IMR-90 (cell line): ENCODE measurements at places on chromosomes 4 and X. TPM values are rescaled to one million over a fixed set of nuclear protein-coding genes. Genes with fewer than 3 reads are reported as not detected.

- no peak for DNase-seq
Measured at GRCh38 chr4:82124932-82125786, 248.6 kb downstream of the HNRNPD start.

DNA sequence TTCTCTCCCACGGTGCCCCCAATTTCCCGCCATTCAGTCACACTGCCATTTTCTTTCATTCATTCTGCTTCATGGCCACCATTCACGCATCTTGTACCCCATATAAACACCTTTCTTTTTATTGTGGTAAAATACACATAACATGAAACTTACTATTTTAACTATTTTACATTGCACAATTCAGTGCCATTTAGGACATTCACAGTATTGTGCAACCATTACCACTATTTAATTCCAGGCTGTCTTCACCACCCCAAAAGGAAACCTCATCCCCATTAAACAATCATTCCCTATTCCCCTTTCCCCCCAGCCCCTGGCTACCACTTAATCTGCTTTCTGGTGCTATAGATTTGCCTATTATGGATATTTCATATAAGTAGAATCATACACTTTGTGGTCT, 15.9 kb downstream of the SPACA5 start:
- DNase-seq, result no peak

GRCh38 chr4:183223053-183223452, 97.0 kb downstream of the CLDN22 start:
- no peak for DNase-seq

GRCh38 chr4:138392751-138393308, 150.7 kb upstream of the SLC7A11 start:
- no peak for DNase-seq

- DNase-seq, result no peak
Measured at GRCh38 chr4:11881364-11881763, 452.7 kb upstream of the HS3ST1 start.

DNA sequence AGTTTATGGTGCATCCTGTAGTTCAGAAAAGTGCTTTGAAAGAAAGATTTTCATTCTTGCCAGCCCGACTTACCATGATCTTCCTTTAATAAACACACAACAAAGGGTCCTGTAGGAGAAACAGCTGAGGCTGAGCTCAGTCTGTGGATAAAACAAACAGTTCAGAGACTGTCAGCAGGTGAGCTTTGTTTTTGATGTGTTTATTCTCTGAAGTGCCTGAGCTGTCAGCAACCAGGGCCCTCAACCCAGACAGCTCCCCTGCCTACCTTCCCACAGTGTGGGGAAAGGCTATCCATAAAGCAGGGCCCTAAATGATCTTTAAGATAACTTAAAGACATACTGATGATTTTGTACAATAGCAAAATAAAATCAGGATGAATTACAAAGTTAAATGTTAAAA, 459.2 kb upstream of the GALNT7 start:
- no peak for DNase-seq

- no peak for DNase-seq
Measured at GRCh38 chr4:129278868-129279267, 182.9 kb downstream of the C4orf33 start.

DNA sequence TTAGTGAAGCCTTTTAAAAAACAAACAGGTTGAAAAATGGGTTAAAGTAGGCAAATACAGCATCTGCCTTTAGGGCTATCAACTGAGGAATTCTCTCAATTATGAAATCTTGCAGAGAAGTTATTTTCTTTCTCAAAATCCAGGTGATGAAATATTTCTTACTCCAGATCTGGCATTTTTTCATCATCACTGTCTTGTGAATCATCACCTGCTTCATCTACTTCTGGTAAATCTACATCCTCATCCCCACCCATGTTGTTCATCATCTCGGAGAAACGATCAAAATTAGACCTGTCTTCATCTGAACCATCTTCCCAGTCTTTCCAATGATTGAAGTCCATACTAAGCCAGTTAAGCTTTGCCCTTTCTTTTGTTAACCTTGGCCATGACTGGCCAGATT, 33.3 kb upstream of the HPF1 start:
- DNase-seq, result no peak

DNA sequence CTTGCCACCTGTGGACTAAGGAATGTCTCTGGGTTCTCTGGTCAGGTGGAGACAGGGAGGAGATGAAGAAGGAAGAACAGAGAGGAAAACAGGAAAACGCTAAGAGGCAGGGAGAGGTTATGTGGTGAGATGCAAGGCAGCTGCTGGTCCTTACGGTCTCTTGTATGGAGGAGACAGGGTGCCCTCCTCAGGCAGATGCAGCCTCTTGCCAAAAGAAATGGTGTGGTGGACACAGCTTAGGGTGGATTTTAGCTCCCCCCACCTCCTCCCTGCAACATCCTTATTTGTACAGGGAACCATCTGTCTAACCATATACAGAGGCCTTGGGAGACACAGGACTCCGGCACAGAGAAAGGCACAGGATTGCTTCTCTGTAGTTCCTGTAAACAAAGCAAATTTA, 9.7 kb downstream of the OCIAD2 start:
- DNase-seq, result no peak

- DNase-seq, result peak; percentile 6
Measured at GRCh38 chr4:106584337-106584989, 215.9 kb upstream of the GIMD1 start.

GRCh38 chr4:11670304-11670703, 241.6 kb upstream of the HS3ST1 start:
- no peak for DNase-seq

DNA sequence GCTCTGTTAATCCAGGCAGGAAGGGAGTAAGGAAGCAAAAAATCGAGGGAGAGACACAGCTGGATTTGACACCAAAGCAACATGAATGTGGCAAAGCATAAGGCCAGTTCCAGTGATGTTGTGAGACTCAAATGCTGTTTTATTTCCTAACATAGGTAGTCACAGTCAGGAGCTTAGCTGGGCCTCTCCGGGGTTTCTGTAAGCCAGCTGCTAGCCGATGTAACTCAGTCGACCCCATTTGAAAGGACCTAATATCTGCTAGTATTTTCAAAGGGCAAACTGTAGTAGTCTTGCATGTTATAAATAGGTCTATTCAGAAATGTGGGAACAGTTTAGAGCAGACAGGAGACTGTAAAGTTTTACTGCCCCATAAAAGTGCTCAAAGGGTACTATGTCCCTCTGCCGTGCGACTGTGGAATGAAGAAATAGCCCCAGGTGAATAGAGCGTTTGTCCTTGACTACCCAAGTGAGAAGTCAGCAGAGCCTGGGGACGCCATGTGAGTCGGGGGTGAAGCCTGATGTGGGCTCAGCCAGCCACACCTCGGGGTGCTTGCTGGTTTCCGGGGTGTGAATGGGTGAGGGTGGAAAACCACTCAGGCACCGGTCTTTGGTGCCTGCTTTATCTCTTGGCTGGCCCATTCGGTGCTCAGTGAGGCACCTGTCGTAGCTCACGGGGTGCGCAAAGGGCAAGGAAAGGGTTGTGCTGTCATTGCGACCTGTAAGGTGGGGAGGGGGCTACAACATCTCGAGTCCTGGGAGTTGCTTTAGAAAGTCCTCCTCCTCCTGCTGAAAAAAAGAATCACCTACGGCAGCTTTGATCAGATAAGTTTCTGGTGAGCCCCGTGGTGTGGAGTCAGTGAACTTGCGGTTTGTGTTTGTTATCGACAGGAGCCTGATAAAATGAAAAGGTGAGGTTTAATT, 745 bp downstream of the TRIM2 start:
- DNase-seq, result no peak

DNA sequence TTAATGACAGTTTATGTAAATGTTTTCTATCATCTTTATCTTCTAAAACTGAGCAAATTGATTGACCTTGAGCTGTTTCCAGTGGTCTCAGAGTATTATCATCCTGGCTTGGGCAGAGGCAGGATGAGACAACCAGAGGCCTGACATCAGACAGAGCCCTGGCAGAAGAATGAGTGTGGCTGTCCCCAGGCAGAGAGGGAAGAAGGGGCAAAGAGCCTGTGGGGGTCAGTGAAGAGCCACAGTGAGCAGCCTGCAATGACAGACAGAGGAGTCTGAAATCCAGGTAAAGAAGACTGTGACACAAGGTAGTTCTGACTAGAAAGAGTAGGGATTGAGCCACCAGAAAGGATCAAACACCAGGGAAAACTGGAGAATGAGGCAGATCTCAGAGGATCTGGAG, 182.4 kb upstream of the ARSJ start:
- DNase-seq, result no peak

DNA sequence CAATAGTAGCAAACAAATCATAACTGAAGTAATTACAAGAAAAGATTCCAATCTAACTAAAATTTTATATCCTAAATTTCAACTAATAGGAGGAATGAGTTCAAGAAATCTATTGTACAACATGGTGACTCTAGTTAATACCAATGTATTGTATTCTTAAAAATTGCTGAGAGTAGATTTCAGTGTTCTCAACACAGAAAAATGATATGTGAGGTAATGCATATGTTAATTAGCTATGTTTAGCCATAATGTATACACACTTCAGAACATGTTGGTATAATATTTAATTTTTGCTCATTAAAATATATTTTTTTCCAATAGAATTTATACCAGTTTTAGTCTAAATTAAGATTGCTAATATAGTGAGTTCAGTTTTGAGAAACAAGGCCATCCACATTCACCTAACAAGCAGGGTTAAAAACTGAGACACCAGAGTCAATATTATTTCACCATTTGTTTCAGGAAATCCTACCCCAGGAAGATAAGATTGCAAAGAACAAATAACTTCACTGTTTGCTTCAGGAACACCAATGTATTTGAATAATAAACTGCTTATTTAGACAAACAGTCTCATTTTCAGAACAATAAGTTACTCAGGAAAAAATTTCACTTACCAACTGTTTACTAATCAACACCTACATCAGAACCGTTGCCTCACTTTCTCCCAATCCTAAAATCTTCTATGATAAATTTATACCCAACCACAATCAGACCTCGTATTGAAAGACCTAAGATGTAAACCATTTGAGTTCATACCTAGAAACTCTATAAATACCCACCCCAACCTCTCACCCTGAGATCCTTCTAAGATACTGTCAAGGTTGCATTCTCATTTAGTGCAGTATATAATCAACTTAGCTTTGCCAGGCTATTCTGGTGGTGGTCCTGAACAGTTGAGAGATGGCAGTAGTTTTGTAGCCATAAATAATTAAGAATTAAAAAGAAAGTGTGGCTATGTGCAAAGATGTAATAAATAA, 132.8 kb downstream of the MAB21L2 start:
- DNase-seq, result no peak

DNA sequence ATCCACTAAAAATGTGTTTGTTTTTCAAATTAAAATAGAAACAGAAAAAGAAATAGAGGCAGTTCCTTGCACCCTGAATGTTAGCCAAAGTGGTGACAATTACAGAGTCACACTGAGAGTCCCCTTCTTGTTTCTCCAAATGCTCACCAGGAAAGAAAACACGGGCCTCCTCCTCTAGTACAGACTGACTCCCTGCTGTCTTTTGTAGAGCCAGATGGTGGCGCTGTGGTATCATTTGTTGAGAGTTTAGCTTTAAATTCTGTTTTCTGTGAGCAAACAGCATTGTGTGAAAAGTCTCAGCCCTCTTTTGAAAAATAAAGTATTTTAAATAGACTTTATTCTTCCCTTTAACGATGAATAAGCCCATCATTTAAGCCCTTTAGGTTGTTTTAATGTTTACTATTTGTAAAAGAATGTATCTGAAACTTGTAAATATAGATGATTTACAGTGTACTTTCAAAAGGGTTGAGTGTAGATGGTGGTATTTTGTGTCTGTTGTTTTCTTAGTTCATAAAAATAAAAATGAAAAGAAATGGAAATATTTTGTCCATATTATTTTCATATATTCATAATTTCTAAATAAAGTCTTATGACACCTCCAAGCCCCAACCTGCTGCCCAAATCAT, 36.9 kb upstream of the ATOH1 start:
- peak; percentile 48 for DNase-seq

DNA sequence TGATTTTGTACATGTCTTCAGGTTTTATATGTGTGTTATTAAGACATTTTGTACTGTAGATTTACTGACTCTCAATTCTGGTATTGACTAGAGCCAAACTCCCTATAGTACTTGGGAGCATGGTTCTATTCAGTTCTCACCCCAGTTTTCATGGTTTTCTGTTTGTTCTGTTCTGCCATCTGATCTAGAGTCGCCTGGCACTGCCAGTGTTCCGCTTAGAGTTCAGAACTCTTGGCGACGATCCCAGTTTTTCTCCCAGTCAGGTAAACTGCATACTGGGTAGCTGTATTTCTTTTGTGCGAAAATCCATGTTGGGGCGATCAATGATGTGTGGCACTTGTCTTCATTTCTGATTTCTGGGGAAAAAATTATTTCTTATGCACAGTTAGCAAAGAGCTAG, 78.0 kb downstream of the PHOX2B start:
- DNase-seq, result no peak

GRCh38 chr4:5619913-5620625, 88.3 kb downstream of the EVC2 start:
- no peak for DNase-seq

GRCh38 chr4:23614284-23614892, 275.5 kb downstream of the PPARGC1A start:
- DNase-seq, result peak; percentile 1

- DNase-seq, result no peak
Measured at GRCh38 chr4:140302151-140302859, 71.1 kb upstream of the SCOC start.

- DNase-seq, result no peak
Measured at GRCh38 chr4:11420327-11420726, 8.4 kb downstream of the HS3ST1 start.

- no peak for DNase-seq
Measured at GRCh38 chrX:134633832-134634231, 24.4 kb downstream of the PLAC1 start.

GRCh38 chr4:86594559-86595425, 677 bp downstream of the PTPN13 start:
- DNase-seq, result peak; percentile 84

GRCh38 chr4:114191496-114191895, 212.0 kb upstream of the ARSJ start:
- DNase-seq, result no peak

- DNase-seq, result no peak
Measured at GRCh38 chr4:146095860-146096259, 79.7 kb upstream of the LSM6 start.

The FGF5 gene
- 42.1 and 77.7 TPM in 2 replicates for polyA plus RNA-seq

The BCAP31 gene
- 125 and 131 TPM in 2 replicates for polyA plus RNA-seq

The CCNQ gene
- 35.2 and 39.1 TPM in 2 replicates for polyA plus RNA-seq

The ENPEP gene
- 0.07 and 0.12 TPM in 2 replicates for polyA plus RNA-seq

The TMEM150C gene
- 0.09 and 0.10 TPM in 2 replicates for polyA plus RNA-seq

The RBMXL3 gene
- polyA plus RNA-seq, result not detected in 2 replicates

The PPBP gene
- polyA plus RNA-seq, result not detected in 2 replicates

The GRIPAP1 gene
- 21.4 and 25.0 TPM in 2 replicates for polyA plus RNA-seq

The CABS1 gene
- not detected in 2 replicates for polyA plus RNA-seq

The CENPC gene
- polyA plus RNA-seq, result 3.2 and 4.2 TPM in 2 replicates

The COX7B2 gene
- polyA plus RNA-seq, result not detected in 2 replicates

The KCNE5 gene
- 0.15 and 0.17 TPM in 2 replicates for polyA plus RNA-seq

The HTN3 gene
- polyA plus RNA-seq, result not detected in 2 replicates

The USP51 gene
- 0.26 and 0.30 TPM in 2 replicates for polyA plus RNA-seq

The NCAPG gene
- 9.1 and 10.9 TPM in 2 replicates for polyA plus RNA-seq

The AMTN gene
- polyA plus RNA-seq, result not detected in 2 replicates

The GCNA gene
- 0.75 and 1.3 TPM in 2 replicates for polyA plus RNA-seq

The SRPK3 gene
- 0.34 and 0.70 TPM in 2 replicates for polyA plus RNA-seq

The AKAP14 gene
- not detected in 2 replicates for polyA plus RNA-seq

The ARMCX4 gene
- 3.3 and 4.2 TPM in 2 replicates for polyA plus RNA-seq
